ENCODE measurements at places on chromosomes 13 and 19.

GRCh38 chr19:48867746-48868113 lies 687 bp downstream of the PLEKHA4 start:
- no peaks in the 10 kb centered on the region for H3K27me3 ChIP-seq
- H3K36me3 ChIP-seq: no peaks in the 10 kb centered on the region
- H3K4me1 ChIP-seq: peaks cover 10% of the 10 kb centered on the region
- peak overlapping the region; percentile 92 for H3K27ac ChIP-seq

- no peak overlapping the region for H3K27ac ChIP-seq
- DNase-seq: no peak
These were observed 7.7 kb downstream of the A1BG start for GRCh38 chr19:58345558-58345957.

DNA sequence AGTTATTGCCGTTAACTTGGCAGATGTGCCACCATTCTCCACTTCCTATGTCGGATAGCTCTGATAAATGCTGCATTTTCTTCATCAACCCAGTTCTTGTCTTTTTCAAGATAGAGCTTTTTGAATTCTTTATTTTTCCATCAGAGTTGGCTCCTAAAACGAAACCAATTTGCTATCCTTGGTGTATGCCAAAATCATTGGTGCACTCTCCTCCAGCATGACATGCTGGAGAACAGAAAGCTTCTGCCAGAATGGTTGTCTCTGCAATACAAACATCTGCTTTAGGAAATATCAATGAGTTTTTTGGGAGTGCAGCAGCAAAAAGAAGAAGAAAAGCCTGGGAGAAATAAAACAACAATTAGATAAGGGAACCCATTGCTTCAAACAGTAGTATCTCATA lies 124.2 kb downstream of the CDK8 start:
- DNase-seq: no peak
- H3K27ac ChIP-seq: no peak overlapping the region
- H3K4me1 ChIP-seq: no peaks in the 10 kb centered on the region
- H3K27me3 ChIP-seq: no peaks in the 10 kb centered on the region
- no peaks in the 10 kb centered on the region for H3K36me3 ChIP-seq

DNA sequence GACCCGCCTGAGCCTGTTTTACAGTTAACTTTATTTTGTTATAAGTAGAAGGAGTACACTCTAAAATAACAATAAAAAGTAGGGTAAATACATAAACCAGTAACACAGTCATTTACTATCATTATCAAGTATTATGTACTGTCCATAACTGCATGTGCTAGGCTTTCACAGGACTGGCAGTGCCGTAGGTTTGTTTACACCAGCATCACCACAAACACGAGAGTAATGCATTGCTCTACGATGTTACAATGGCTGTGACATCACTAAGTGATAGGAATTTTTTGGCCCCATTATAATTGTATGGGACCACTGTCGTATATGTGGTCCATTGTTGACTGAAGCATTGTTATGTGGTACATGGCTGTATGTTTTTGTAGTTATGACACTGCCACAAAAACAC lies 41.3 kb upstream of the SLC7A9 start:
- DNase-seq: no peak
- H3K36me3 ChIP-seq: no peaks in the 10 kb centered on the region
- H3K4me3 ChIP-seq: no peak overlapping the region
- no peak overlapping the region for H3K27ac ChIP-seq

DNA sequence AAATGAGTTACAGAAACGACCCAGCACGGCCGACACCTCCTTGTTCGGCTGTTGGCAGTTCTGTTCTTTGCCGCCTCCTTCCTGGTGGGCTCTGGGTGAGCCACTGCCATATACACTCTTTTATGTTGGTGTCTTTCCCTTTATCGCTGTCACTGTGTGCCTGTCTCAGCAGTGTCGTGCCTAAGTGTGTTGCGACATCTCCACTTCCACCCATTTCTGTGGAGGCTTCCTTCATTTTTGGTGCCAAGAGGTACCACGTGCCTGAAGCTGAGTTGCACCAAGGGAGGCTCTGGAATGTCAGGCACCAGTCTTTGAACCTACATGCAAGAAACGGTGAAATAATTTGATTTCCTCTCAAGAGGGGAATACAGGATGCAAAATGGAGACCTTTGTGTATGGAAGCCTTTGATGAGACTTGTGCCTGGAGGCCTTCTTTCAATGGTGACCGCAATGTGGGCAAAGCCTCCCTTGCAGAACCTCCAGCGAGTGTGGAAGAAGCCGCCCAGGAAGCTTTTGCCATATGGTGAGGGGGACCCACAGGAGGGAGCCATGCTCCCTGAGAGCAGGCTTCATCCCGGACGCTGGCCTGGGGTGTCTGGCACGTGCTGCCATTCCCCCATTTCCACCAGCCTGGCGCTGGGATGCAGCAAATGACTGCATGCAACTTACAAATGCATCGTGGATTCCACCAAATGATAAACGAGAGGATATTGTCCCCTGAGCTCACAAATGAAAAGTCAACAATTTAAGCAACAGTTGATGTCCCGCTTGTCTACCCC lies 136.2 kb downstream of the TEX29 start:
- H3K36me3 ChIP-seq: no peaks in the 10 kb centered on the region
- no peak overlapping the region for H3K27ac ChIP-seq
- peaks cover 22% of the 10 kb centered on the region for H3K27me3 ChIP-seq
- no peak overlapping the region for H3K4me3 ChIP-seq
- no peak for DNase-seq

- H3K27ac ChIP-seq: no peak overlapping the region
- no peaks in the 10 kb centered on the region for H3K36me3 ChIP-seq
- H3K4me3 ChIP-seq: no peak overlapping the region
- peaks cover 13% of the 10 kb centered on the region for H3K27me3 ChIP-seq
- DNase-seq: no peak
- H3K4me1 ChIP-seq: no peaks in the 10 kb centered on the region
These were observed 22.5 kb downstream of the PABPC3 start for GRCh38 chr13:25118378-25118905.

DNA sequence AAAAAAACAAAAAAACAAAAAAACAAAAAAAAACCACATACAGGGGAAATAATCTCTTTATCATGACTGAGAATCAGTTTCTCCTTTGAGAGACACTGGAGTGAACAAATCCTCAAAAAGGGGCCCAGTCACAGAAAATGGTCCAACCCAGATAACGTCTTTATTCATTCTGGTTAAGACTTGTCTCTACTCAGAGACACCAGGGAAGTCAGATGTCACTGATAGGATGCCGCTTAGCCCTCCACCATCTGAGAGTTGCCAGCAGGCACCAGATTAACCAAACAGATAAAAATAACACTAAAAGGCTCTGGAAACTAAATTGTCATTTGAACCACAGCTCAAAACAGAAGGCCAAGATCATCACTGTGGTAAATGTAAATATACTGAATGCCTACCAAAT lies 1163.4 kb upstream of the ATXN8OS start:
- no peaks in the 10 kb centered on the region for H3K36me3 ChIP-seq
- no peaks in the 10 kb centered on the region for H3K4me1 ChIP-seq
- DNase-seq: no peak

GRCh38 chr13:97492257-97492656 lies 58.3 kb downstream of the RAP2A start:
- H3K4me1 ChIP-seq: no peaks in the 10 kb centered on the region
- no peak for DNase-seq
- H3K27me3 ChIP-seq: no peaks in the 10 kb centered on the region
- H3K4me3 ChIP-seq: no peak overlapping the region
- H3K27ac ChIP-seq: no peak overlapping the region
- no peaks in the 10 kb centered on the region for H3K36me3 ChIP-seq

GRCh38 chr13:114299604-114300305 lies 14.5 kb upstream of the CHAMP1 start:
- H3K36me3 ChIP-seq: peaks cover 4% of the 10 kb centered on the region
- no peaks in the 10 kb centered on the region for H3K4me1 ChIP-seq
- no peak overlapping the region for H3K27ac ChIP-seq

DNA sequence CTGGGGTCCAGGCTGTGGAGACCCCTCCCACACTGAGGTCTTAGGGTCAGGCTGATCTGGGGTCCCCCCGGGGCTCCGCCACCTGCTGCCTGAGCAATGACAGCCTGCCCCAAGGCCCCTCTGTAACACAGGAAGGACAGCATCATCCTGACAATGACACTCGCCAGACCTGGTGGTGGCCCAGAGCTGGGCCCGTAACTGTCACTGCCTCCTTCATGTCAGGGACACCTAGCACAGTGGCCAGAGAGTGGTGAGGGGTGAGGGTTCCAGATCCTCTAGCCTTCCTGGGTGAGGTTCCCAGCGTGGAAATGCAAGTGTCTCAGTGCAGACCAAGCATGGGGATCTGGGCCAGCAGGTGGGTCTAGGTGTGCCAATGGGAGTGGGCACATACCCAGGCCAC lies 27.8 kb downstream of the OPA3 start:
- no peak for DNase-seq
- H3K27me3 ChIP-seq: no peaks in the 10 kb centered on the region
- no peak overlapping the region for H3K27ac ChIP-seq
- H3K4me3 ChIP-seq: no peak overlapping the region
- no peaks in the 10 kb centered on the region for H3K36me3 ChIP-seq

- H3K4me1 ChIP-seq: no peaks in the 10 kb centered on the region
- H3K27ac ChIP-seq: no peak overlapping the region
- H3K27me3 ChIP-seq: no peaks in the 10 kb centered on the region
- no peak for DNase-seq
- H3K36me3 ChIP-seq: no peaks in the 10 kb centered on the region
- no peak overlapping the region for H3K4me3 ChIP-seq
These were observed 12.8 kb downstream of the F2RL3 start for GRCh38 chr19:16901491-16902175.

DNA sequence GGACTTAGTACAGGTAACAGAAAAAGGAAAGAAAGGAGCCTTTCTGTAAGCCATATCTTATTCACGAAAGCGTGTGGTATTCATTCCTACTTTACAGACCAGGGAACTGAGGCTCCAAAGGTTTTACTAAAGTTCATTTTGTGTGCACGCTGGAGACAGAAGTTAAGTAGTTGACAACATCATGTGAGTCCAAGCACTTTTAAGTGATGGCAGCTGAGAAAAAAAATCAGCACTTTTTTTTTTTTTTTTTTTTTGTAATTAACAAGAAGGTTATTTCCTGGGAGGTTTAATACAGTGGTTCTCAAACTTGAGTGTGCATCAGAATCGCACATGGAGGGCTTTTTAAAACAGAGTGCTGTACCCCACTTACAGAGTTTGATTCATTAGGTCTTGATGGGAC lies 2.0 kb downstream of the DNAJC3 start:
- H3K4me1 ChIP-seq: no peaks in the 10 kb centered on the region
- H3K36me3 ChIP-seq: no peaks in the 10 kb centered on the region
- DNase-seq: no peak
- H3K4me3 ChIP-seq: peak overlapping the region; percentile 85
- H3K27ac ChIP-seq: no peak overlapping the region

DNA sequence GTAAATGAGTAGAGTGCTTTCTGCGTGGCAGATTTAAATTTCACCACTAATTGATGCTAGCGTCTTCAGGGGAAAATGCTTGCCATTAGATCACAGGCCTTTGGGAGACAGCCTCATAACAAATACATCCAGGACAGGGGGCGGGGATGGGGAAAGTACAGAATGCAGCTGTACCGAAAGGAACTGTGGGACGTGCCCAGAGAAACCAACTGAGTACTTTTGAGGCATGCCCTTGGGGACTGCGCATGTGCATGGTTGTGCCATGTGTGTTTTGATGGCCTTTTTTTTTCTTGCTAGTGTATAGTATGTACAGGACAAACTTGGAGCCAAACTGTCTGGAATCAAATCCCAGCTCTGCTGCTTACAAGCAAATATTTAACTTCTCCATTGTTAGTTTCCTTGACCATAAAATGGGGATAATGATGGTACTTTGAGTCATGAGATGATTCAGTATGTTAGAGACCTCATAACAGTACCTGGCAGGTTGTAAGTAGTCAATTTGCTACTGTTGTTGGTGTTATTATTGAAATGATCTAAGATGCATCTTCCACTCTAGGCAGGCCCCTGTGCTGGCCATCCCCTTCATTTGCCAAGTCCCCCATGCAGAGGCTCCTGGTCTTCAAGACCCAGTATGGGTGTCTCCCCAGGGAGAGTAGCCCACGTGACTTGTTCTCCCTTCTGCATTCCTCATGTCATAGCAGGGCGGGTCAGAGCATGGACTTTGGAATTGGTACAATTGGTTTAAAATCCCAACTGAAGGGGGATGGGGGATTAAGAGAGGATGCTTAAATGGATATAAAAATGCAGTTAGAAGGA lies 68.3 kb upstream of the NPAS1 start:
- H3K4me3 ChIP-seq: no peak overlapping the region
- H3K4me1 ChIP-seq: no peaks in the 10 kb centered on the region
- H3K27me3 ChIP-seq: no peaks in the 10 kb centered on the region
- no peak overlapping the region for H3K27ac ChIP-seq
- no peak for DNase-seq

- DNase-seq: no peak
- H3K27me3 ChIP-seq: no peaks in the 10 kb centered on the region
- H3K4me1 ChIP-seq: no peaks in the 10 kb centered on the region
- H3K27ac ChIP-seq: no peak overlapping the region
- no peaks in the 10 kb centered on the region for H3K36me3 ChIP-seq
- H3K4me3 ChIP-seq: no peak overlapping the region
These were observed 337.0 kb upstream of the SLC10A2 start for GRCh38 chr13:103403148-103403740.

GRCh38 chr19:29545866-29546582 lies 20.2 kb downstream of the VSTM2B start:
- H3K27me3 ChIP-seq: peaks cover 5% of the 10 kb centered on the region
- H3K4me3 ChIP-seq: no peak overlapping the region
- no peaks in the 10 kb centered on the region for H3K36me3 ChIP-seq
- no peak overlapping the region for H3K27ac ChIP-seq
- DNase-seq: peak; percentile 20

GRCh38 chr13:98878486-98879126 lies 99.3 kb downstream of the DOCK9 start:
- H3K4me3 ChIP-seq: no peak overlapping the region
- H3K27ac ChIP-seq: no peak overlapping the region
- H3K4me1 ChIP-seq: no peaks in the 10 kb centered on the region
- no peak for DNase-seq
- H3K27me3 ChIP-seq: no peaks in the 10 kb centered on the region
- H3K36me3 ChIP-seq: no peaks in the 10 kb centered on the region

- peak; percentile 88 for DNase-seq
- H3K4me1 ChIP-seq: peaks cover 15% of the 10 kb centered on the region
- no peaks in the 10 kb centered on the region for H3K36me3 ChIP-seq
- no peaks in the 10 kb centered on the region for H3K27me3 ChIP-seq
These were observed 38.2 kb downstream of the NFIC start for GRCh38 chr19:3404324-3405260.

GRCh38 chr19:30034321-30034720 lies 92.3 kb downstream of the URI1 start:
- no peaks in the 10 kb centered on the region for H3K27me3 ChIP-seq
- no peak overlapping the region for H3K27ac ChIP-seq
- no peaks in the 10 kb centered on the region for H3K36me3 ChIP-seq
- no peaks in the 10 kb centered on the region for H3K4me1 ChIP-seq
- H3K4me3 ChIP-seq: no peak overlapping the region

GRCh38 chr13:44156294-44156658 lies 217.3 kb upstream of the SERP2 start:
- no peak overlapping the region for H3K27ac ChIP-seq
- H3K4me3 ChIP-seq: no peak overlapping the region
- H3K36me3 ChIP-seq: no peaks in the 10 kb centered on the region
- no peaks in the 10 kb centered on the region for H3K27me3 ChIP-seq
- DNase-seq: no peak
- no peaks in the 10 kb centered on the region for H3K4me1 ChIP-seq

- H3K4me3 ChIP-seq: no peak overlapping the region
- H3K4me1 ChIP-seq: peaks cover 10% of the 10 kb centered on the region
- H3K36me3 ChIP-seq: no peaks in the 10 kb centered on the region
- DNase-seq: no peak
These were observed 27.2 kb downstream of the COL4A2 start for GRCh38 chr13:110334256-110334655.
